ENCODE measurements at places on chromosomes 13 and 19. TPM values are rescaled to one million over a fixed set of nuclear protein-coding genes. Genes with fewer than 3 reads are reported as not detected.

- DNase-seq: no peak
Measured at GRCh38 chr19:58088521-58089052, 9.4 kb downstream of the ZSCAN18 start.

- no peak for DNase-seq
Measured at GRCh38 chr19:10747271-10747670, 29.4 kb downstream of the DNM2 start.

- no peak for DNase-seq
Measured at GRCh38 chr13:36258831-36259230, 38.8 kb downstream of the CCDC169 start.

DNA sequence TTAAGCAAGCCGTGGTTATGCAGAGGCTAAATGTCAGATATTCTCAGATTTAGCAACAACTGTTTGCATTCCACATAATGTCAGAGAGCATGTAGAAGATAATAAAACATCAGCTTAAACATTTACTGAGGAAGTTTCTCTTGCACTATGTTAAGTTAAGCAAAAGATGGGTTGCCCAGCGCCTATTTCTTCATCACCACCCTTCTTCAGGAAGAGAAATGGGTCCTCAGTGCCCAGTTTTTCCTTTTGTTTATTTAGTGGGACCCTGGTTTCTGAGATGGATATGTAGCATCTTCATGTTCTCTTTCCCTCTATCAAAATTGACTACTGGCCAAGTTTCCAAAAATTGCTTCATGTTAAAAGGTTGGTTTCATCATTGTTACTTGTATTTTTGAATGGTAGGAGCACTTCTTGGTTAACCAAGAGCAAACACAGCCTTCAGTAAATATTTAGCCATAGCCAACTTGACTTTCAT, 356.8 kb downstream of the RFC3 start:
- no peak for DNase-seq

- DNase-seq: no peak
Measured at GRCh38 chr13:44814836-44815235, 174.4 kb downstream of the NUFIP1 start.

DNA sequence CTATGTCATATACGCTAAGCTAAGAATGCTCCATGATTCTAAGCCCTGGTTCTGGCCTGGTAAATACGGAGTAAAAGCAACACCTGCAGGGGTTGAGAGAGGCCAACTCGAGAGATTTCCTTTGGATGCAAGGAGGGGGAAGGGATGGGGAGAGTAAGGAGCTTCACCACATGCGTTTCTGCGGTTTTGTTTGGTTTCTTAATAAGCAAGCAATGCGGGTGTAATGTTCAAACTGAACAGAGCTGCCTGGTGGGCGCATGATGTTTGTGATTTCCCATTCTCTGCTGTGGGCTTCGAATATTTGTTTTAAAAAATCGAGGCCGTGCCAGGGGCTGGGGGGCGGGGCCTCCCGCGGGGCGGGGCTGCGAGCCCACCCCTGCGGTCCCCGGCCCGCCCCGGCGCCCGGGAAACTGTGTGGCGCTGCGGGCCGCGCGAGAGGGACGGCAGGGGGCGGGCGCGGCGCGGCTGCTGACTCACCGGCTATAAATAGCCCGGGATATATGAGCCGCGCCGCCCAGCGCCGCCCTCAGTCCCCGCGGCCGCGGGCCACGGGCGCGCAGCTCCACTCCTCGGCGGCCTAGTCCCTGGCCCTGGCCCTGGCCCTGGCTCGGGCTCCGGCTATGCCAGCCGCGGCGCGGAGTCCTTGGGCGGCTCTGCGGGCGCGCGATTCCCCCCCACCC, 5.1 kb downstream of the BBC3 start:
- peak; percentile 90 for DNase-seq

- no peak for DNase-seq
Measured at GRCh38 chr19:10112037-10112761, 706 bp downstream of the P2RY11 start.

DNA sequence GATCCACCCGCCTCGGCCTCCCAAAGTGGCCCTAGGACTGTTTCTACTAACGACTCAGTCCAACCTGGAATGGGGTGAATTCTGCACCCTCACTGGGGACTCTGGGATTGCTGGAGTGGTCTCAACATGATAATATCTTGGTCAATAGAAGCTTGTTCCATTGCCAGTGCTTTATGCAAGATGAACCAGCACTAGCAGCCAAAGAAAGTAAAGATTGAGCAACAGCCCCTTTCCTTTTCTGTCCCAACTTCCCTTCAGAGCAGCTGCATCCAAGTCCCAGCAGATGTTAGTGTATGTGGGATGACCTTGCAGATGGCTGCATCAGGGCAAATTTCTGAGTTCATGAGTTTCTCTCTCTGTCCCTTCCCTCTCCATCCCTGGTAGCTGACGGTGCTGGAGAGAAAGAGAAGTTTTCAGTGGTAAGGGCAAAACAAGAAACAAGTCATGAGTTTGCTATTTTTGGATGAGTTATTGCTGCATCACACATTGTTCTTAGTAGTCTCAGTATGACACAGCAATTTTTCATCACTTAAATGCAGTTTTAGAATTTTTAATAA, 183.6 kb upstream of the EDNRB start:
- peak; percentile 74 for DNase-seq

GRCh38 chr19:2867025-2867991, at the start of gene ZNF556:
Gene ZNF556 (plus strand): TSS chr19:2867335. CDS start chr19:2867422, 87 bp downstream.
- no peak for DNase-seq

DNA sequence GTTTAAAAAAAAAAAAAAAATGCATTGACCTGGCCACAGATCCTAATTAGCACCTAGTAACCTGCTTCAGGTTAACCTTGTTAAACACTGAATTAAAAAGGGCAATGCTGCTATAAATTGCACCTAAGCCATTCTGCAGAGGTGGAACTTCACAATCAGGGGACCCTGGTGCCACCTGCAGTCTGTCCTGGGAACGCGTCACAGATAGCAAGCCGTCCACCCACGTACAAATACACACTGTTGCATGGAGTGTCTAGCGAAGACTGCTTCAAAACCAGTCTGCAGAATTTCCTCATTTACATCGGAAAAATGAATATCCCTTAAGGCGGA, 169.3 kb downstream of the COL4A1 start:
- peak; percentile 21 for DNase-seq

- DNase-seq: peak; percentile 9
Measured at GRCh38 chr13:68929075-68929745, 1178.4 kb upstream of the ATXN8OS start.

DNA sequence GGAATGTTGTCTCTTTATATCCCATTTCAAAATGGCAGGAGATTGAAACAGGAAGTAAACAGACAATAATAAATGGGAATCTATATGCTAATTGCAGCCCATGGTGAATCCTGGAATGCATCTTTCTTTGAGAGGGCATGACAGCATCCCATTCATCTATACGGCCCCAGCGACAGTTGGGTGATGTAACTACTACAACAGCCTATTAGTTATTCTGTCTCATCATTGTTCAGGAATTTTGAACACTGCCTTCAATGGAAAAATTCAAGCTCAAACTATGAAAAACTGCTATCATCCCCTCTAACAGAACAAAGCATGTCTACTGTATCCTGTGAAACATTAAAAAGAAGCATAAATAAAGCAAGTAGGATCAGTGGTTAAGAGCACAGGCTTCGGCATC, 262.1 kb downstream of the DCT start:
- DNase-seq: no peak

DNA sequence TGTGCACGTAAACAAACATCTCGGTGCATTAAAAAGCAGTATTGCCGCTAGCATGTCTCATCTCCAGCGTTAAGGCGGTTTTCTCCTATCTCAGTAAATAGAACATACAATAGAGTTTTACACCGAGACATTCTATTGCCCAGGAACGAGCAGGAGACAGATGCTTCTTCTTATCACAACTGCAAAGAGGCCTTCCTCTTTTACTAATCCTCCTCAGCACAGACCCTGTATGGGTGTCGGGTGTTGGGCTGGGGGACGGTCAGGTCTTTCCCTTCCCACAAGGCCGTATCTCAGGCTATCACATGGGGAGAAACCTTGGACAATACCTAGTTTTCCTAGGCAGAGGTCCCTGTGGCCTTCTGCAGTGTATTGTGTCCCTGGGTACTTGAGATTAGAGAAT, 21.2 kb downstream of the ZNF233 start:
- DNase-seq: no peak

The COL4A2 gene
- polyA plus RNA-seq: 304 TPM

The PLA2G4C gene
- 6.0 TPM for polyA plus RNA-seq

The NPHS1 gene
- 0.50 TPM for polyA plus RNA-seq

The PSG11 gene
- not detected for polyA plus RNA-seq

The CEACAM16 gene
- polyA plus RNA-seq: not detected
